ENCODE measurements at places on chromosomes 3 and 15. TPM values are rescaled to one million over a fixed set of nuclear protein-coding genes. Genes with fewer than 3 reads are reported as not detected.
A peak's percentile ranks its signal among the peaks of the same experiment; 100 is the strongest.

- H3K27me3 ChIP-seq: no peaks in the 10 kb centered on the region
- H3K4me3 ChIP-seq: no peak overlapping the region
- H3K27ac ChIP-seq: no peak overlapping the region
- DNase-seq: no peak
- peaks cover 14% of the 10 kb centered on the region for H3K4me1 ChIP-seq
Observed at GRCh38 chr3:99950921-99951320, 133.3 kb downstream of the CMSS1 start.

DNA sequence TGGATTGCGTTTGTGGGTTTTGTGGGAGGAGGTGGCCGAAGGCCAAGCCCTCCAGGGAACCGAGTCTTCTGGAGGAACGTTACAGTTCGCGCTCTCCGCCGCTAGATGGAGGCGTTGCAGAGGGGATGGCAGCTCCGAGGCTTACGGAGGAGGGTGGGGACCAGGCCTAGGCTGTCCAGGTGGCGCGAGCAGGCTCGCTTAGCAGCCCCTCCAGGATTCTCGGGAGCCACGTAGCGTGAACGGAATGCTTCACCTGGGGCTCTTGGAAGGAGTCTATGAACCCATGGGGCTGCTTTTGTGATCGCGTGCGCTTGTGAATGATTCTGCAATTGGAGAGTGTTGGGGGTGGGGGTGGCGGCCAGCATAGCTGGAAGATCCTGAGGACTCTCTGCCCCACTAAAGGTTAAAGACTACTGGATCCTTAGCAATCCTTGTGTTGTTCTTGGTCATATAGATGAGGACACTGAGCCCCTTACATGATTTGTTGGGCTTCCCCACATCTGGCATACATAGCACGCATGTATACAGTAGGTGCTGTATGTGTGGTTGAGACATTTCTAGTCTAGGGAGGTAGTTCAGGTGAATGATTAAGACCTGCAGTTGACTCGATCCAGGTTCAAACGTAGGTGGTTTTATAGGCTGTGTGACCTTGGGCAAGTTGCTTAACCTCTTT lies 25.7 kb downstream of the FAM3D start:
- H3K4me1 ChIP-seq: peaks cover 3% of the 10 kb centered on the region
- H3K36me3 ChIP-seq: no peaks in the 10 kb centered on the region
- DNase-seq: peak; percentile 80
- no peak overlapping the region for H3K27ac ChIP-seq
- H3K27me3 ChIP-seq: no peaks in the 10 kb centered on the region
- H3K4me3 ChIP-seq: no peak overlapping the region

- peaks cover 64% of the 10 kb centered on the region for H3K4me1 ChIP-seq
- no peak overlapping the region for H3K27ac ChIP-seq
- peaks cover 16% of the 10 kb centered on the region for H3K36me3 ChIP-seq
Observed at GRCh38 chr3:52234516-52235447, 4.2 kb downstream of the TWF2 start.

GRCh38 chr15:60384053-60384452 lies 13.7 kb downstream of the ANXA2 start:
- H3K27me3 ChIP-seq: no peaks in the 10 kb centered on the region
- H3K36me3 ChIP-seq: no peaks in the 10 kb centered on the region
- no peak overlapping the region for H3K27ac ChIP-seq
- H3K4me3 ChIP-seq: no peak overlapping the region
- no peaks in the 10 kb centered on the region for H3K4me1 ChIP-seq

DNA sequence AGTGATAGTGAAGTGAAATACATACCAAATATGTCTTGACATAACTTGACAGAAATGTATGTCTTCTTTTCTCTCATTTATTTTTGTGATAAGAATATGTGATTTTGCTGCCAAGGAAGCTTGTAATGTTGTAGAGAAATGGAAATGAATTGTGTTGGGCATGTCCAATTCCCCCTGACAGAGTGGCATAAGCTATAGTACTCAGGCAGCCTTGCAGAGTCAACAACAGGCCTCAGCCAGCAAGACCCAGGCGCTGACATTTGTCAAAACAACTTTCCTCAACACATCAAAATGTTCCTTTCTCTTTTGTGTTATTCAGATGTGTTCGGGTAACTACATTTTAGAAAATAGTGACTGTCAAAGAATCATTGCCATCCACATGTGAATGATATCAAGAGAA lies 538.1 kb upstream of the ATP11B start:
- H3K4me3 ChIP-seq: no peak overlapping the region
- no peaks in the 10 kb centered on the region for H3K27me3 ChIP-seq
- H3K36me3 ChIP-seq: no peaks in the 10 kb centered on the region
- H3K4me1 ChIP-seq: no peaks in the 10 kb centered on the region
- DNase-seq: no peak

GRCh38 chr3:100780071-100780622 lies 70.9 kb downstream of the TFG start:
- H3K27me3 ChIP-seq: no peaks in the 10 kb centered on the region
- H3K27ac ChIP-seq: no peak overlapping the region
- H3K4me1 ChIP-seq: no peaks in the 10 kb centered on the region
- no peaks in the 10 kb centered on the region for H3K36me3 ChIP-seq

DNA sequence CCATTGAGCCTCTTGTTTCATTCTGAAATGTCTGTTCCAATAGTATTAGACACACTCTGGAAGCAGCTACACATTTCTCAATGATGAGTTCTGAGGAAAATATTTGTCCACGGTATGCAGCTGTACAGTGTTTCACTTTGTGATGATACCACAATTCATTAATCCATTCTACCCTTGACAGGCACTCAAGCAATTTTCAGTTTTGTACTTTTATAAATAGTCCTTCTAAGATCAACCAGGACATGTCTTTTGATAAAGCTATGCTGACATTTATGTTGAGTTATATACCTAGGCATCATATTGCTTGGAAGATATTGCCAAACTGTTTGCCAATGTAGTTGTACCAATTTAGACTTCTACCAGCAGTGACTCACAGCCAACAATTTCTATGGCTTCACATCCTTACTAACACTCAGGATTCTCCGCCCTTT lies 165.1 kb upstream of the COL8A1 start:
- H3K4me1 ChIP-seq: no peaks in the 10 kb centered on the region
- no peak for DNase-seq
- no peak overlapping the region for H3K27ac ChIP-seq
- no peak overlapping the region for H3K4me3 ChIP-seq

DNA sequence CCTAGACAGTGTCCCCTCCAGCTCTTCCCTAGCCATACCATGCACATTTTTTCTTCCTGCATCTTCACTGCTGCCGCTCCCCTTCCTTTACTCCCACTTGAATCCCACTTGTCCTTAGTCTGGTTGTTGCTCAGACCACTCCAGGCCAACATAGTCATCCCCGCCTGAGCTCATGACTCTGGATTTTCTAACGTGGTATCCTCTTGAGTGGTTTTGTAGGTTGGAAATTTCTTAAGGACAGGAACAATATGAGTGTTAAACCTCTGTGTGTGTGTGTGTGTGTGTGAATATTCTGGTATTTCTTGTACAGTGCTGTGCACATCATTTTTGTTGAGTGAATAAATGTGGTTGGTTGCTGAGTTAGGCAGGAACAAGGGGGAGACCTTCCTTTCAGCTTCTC lies 3.1 kb downstream of the BAHD1 start:
- DNase-seq: no peak
- no peaks in the 10 kb centered on the region for H3K36me3 ChIP-seq
- no peak overlapping the region for H3K4me3 ChIP-seq
- no peak overlapping the region for H3K27ac ChIP-seq
- no peaks in the 10 kb centered on the region for H3K4me1 ChIP-seq

SERINC4 gene
- total RNA-seq: 0.22 TPM

SCN11A gene
- total RNA-seq: 0.18 TPM

IGSF10 gene
- 0.06 TPM for total RNA-seq

RASGRF1 gene
- total RNA-seq: not detected

DUOX1 gene
- not detected for total RNA-seq

PHC3 gene
- 20.0 TPM for total RNA-seq

Measured in right lobe of liver (tissue), 6 donors.